MCF 10A (cell line): ENCODE measurements at places on chromosomes 5 and 9. TPM values are rescaled to one million over a fixed set of nuclear protein-coding genes. Genes with fewer than 3 reads are reported as not detected.

GRCh38 chr5:34656700-34657273 is 659 bp downstream of the RAI14 start:
- H3K27ac ChIP-seq: peak overlapping the region; percentile 92
- peak overlapping the region; percentile 73 for H3K4me3 ChIP-seq
- no peaks in the 10 kb centered on the region for H3K27me3 ChIP-seq

GRCh38 chr5:11166923-11167322 is 405.9 kb upstream of the DAP start:
- DNase-seq: peak; percentile 17
- H3K4me3 ChIP-seq: no peak overlapping the region
- no peaks in the 10 kb centered on the region for H3K4me1 ChIP-seq
- peaks cover 44% of the 10 kb centered on the region for H3K27me3 ChIP-seq
- no peaks in the 10 kb centered on the region for H3K36me3 ChIP-seq

DNA sequence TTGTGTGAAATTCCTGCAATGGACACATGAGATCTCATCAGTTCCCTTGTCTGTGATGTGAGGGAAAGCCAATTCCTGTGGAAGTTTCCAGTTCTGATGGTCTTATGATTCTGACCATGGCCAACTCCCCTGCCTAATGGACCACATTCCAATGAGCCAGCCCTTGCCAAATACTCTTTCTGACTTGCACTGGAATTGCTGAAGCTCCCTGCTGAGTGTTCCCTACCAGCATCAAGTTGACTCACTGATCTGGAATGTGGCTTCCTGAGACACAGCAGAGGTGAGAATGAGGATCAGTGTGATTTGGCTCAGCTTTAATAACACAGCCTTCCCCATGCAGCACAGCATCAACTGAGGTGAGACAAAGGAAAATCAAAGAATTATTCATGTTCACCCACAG is 427.8 kb downstream of the KDM4C start:
- peaks cover 11% of the 10 kb centered on the region for H3K36me3 ChIP-seq
- no peak overlapping the region for H3K4me3 ChIP-seq
- peaks cover 14% of the 10 kb centered on the region for H3K4me1 ChIP-seq
- no peak overlapping the region for H3K27ac ChIP-seq
- H3K27me3 ChIP-seq: no peaks in the 10 kb centered on the region

- H3K36me3 ChIP-seq: no peaks in the 10 kb centered on the region
- H3K4me1 ChIP-seq: peaks cover 25% of the 10 kb centered on the region
- DNase-seq: no peak
- H3K27me3 ChIP-seq: no peaks in the 10 kb centered on the region
Measured at GRCh38 chr5:174412374-174412773, 312.0 kb upstream of the MSX2 start.

DNA sequence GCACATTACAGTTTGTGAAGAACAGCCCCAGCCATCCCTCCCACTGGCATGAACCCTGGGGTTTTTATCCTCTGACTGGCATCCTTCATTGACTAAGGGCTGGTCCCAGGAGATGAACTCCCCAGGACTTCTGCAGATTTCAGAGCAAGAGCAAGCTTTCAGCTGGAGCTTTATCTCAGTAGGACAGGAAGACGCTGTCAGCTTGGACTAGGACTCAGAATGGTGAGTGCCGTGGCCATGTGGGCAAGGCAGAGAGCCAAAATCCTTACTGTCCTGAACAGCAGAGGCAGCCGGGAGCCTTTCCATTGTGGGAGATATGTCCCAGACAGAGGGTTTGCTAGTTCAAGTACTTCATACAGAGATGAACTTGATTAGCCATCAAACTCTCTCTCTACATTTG is 3.2 kb upstream of the ACOT12 start:
- H3K4me3 ChIP-seq: no peak overlapping the region
- H3K4me1 ChIP-seq: no peaks in the 10 kb centered on the region
- peak; percentile 9 for DNase-seq
- H3K36me3 ChIP-seq: no peaks in the 10 kb centered on the region
- H3K27me3 ChIP-seq: no peaks in the 10 kb centered on the region

GRCh38 chr9:29625292-29625731 is 2052.0 kb upstream of the C9orf72 start:
- no peak overlapping the region for H3K27ac ChIP-seq
- no peak overlapping the region for H3K4me3 ChIP-seq
- no peak for DNase-seq
- no peaks in the 10 kb centered on the region for H3K27me3 ChIP-seq
- no peaks in the 10 kb centered on the region for H3K36me3 ChIP-seq

GRCh38 chr5:36458746-36459145 is 147.7 kb upstream of the SLC1A3 start:
- no peak overlapping the region for H3K27ac ChIP-seq
- H3K4me3 ChIP-seq: no peak overlapping the region
- no peak for DNase-seq

DNA sequence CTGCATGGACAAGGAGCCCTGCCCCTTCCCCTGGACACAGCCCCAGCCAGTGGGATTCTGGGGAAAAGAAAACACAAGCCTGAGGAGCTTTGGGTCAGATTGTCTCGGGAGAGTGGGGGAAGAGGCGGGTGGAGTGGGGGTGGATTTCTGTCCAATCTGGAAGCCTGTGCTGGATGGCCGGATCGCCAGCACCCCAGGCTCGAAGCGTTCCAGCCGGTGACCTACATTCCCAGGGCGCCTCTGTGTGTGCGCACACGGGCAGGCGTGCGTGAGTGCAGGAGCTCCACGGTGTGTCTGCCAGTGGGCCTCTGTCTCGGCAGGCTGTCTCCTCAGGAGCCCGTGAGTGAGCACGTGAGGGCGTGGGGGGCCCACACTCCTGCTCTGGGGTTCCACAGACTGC is 74.3 kb upstream of the DAB2IP start:
- no peak overlapping the region for H3K4me3 ChIP-seq
- H3K27me3 ChIP-seq: peaks cover 41% of the 10 kb centered on the region
- H3K27ac ChIP-seq: no peak overlapping the region
- no peaks in the 10 kb centered on the region for H3K4me1 ChIP-seq
- no peak for DNase-seq
- H3K36me3 ChIP-seq: no peaks in the 10 kb centered on the region

DNA sequence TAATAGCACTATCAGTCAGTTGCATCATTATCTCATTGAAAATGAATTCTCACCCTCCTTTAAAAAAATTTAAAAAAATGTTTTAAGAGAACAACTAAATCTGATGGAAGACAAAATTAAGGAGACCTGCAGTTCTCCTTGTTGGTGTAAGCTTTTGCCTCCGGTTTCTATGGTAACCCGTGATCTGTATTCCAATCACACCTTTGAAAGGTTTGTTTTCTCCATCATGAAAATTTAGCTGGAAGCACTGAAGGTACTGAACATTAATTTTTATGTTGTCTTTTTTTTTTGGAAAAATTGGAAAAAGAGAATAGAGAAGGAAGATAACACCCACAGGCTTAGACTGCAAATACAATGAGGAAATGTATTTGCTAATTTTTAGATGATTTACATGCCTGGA is 2.5 kb upstream of the BASP1 start:
- no peak for DNase-seq
- no peak overlapping the region for H3K4me3 ChIP-seq
- H3K27ac ChIP-seq: no peak overlapping the region
- no peaks in the 10 kb centered on the region for H3K27me3 ChIP-seq
- peaks cover 19% of the 10 kb centered on the region for H3K4me1 ChIP-seq
- peaks cover 9% of the 10 kb centered on the region for H3K36me3 ChIP-seq

GRCh38 chr9:19464061-19464763 is 55.4 kb downstream of the ACER2 start:
- no peak for DNase-seq
- peak overlapping the region; percentile 72 for H3K4me3 ChIP-seq
- H3K27ac ChIP-seq: no peak overlapping the region
- H3K4me1 ChIP-seq: peaks cover 8% of the 10 kb centered on the region
- H3K36me3 ChIP-seq: no peaks in the 10 kb centered on the region
- no peaks in the 10 kb centered on the region for H3K27me3 ChIP-seq

DNA sequence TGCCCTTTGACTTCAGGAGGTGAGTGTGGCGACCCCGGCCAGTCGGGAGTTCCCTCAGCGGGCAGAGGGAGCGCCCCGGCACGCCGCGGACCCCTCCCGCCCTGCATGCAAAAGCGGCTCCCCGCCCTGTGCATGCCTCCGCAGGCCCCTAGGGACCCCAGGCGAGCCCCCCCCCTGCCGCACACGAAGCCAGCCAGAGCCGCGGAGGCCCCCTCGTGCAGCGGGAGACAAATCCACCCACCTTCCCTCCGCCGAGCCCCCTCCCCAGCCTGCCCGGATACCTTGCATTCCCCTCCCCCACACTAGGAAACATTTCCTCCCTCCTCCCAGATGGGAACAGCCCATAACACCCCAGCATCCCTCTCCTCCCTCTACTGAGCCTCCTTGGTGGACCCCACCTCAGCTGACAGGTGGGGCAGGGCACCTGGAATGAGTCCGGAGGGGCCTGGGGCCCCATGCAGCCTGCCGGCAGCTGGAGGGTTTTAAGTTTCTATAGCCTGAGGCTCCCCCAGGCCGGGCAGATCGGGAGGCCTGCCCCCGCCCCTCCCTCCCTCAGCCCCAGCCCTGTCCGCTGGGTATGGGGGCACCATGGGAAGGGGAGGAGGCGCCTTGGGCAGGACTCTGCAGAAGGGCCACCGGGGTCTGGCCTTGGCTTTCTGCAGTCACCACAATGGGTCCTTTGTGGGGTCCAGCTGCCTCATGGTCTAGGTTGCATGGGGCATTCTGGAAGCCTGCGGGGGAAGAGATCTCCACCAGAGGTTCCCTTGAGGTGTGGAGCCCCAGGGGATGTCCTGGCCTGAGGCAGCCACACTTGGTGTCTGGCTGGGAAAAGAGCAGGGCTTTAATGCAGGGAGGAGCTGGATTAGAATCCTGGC is 601 bp downstream of the ERGIC1 start:
- peak overlapping the region; percentile 54 for H3K27ac ChIP-seq
- peak overlapping the region; percentile 87 for H3K4me3 ChIP-seq
- peaks cover 40% of the 10 kb centered on the region for H3K4me1 ChIP-seq
- H3K27me3 ChIP-seq: no peaks in the 10 kb centered on the region

DNA sequence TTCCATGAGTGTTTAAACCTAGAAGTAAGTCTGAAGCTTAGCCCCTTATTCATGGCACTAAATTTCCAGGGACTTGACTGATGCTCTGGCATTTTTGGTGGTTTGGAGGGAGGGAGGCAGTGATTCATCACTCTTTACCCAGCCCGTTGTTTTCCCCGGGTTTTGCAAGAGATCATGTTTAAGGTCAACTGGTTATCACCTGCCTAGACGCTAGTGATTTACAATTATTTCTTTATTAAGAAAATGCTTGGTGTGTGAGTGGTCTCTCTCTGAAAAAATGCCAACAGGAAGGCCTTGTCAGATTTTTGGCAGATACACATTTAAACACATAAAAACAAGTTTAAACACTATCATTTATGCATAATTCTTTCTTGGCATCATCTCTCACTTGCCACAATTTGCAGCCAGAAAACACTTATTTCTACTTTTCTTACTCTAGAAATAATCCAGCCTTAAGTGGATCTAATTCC is 737.9 kb upstream of the ZNF608 start:
- peak overlapping the region; percentile 84 for H3K27ac ChIP-seq
- H3K4me3 ChIP-seq: peak overlapping the region; percentile 64
- DNase-seq: peak; percentile 97
- no peaks in the 10 kb centered on the region for H3K27me3 ChIP-seq
- H3K4me1 ChIP-seq: peaks cover 51% of the 10 kb centered on the region
- no peaks in the 10 kb centered on the region for H3K36me3 ChIP-seq

DNA sequence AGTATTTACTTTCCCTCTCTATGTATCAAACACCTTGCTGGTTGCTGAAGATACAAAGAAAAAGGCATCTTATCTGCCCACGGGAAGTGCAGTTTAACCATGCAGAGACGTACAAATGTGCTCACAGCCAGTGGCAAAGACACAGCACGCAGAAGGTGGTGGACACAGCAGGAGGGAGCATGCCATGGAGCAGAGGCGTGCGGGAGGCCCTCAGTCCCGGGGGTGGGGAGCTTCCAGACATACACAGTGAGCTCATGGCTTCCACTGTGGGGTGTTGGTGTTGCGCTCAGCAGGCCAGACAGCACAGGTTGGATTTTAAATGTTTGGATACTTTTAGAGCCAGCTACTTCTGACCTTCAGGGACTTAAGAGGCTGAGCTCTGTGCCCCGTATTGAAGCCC is 8.8 kb upstream of the BARX1 start:
- DNase-seq: no peak
- no peaks in the 10 kb centered on the region for H3K36me3 ChIP-seq
- no peak overlapping the region for H3K27ac ChIP-seq
- peaks cover 17% of the 10 kb centered on the region for H3K4me1 ChIP-seq
- H3K4me3 ChIP-seq: no peak overlapping the region

DNA sequence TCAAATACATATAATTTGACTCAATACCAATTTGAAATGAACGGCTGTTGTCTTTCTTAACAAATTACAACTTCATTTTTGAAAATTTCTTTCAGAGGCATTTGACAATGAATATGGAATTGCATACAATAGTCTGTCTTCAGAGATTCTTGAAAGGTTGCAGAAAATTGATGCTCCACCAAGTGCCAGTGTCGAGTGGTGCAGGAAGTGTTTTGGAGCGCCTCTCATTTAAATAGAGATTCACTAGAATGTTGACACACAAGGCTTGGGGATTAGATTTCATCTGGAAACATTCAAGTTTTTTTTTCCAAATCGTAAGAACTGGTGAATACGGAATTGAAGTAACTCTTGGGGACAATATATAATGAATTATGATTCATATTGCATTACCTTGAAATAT is 8.1 kb downstream of the RPS6 start:
- H3K4me3 ChIP-seq: no peak overlapping the region
- H3K27ac ChIP-seq: no peak overlapping the region
- DNase-seq: no peak
- H3K36me3 ChIP-seq: peaks cover 88% of the 10 kb centered on the region
- H3K4me1 ChIP-seq: peaks cover 1% of the 10 kb centered on the region

PCDH1 gene
- total RNA-seq: 9.9 and 15.7 TPM in 2 replicates

CREBRF gene
- 16.2 and 22.7 TPM in 2 replicates for total RNA-seq

SV2C gene
- total RNA-seq: not detected in 2 replicates

FOXD4L5 gene
- 0.49 and 0.52 TPM in 2 replicates for total RNA-seq
